ENCODE measurements at places on chromosomes 12 and 14.

DNA sequence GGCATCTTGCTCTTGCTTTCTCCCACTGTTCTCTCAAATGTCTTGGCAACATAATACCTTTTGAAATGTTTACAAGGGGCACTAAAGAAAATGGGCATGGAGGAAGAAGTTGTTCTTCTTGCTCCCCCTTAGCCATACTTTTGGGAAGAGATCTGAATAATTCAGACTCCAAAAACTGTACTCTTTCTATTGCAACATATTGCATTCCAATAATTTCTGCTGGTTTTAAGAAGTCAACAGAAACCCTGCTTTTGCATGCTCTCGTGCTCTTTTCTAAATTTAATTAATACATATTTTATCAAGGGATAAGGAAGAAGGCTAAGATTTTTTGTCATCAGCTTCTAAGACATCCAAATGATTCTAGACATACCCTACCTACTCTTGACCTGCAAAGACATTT lies 409.9 kb upstream of the SOX5 start:
- DNase-seq, result no peak

GRCh38 chr14:74610866-74611649 lies 979 bp downstream of the LTBP2 start:
- no peak for DNase-seq

GRCh38 chr12:8709124-8709830 lies 11.5 kb downstream of the RIMKLB start:
- no peak for DNase-seq

GRCh38 chr14:77424862-77425261 lies 1.5 kb upstream of the NOXRED1 start:
- DNase-seq, result no peak

GRCh38 chr12:72521326-72521725 lies 249.2 kb downstream of the TRHDE start:
- no peak for DNase-seq

DNA sequence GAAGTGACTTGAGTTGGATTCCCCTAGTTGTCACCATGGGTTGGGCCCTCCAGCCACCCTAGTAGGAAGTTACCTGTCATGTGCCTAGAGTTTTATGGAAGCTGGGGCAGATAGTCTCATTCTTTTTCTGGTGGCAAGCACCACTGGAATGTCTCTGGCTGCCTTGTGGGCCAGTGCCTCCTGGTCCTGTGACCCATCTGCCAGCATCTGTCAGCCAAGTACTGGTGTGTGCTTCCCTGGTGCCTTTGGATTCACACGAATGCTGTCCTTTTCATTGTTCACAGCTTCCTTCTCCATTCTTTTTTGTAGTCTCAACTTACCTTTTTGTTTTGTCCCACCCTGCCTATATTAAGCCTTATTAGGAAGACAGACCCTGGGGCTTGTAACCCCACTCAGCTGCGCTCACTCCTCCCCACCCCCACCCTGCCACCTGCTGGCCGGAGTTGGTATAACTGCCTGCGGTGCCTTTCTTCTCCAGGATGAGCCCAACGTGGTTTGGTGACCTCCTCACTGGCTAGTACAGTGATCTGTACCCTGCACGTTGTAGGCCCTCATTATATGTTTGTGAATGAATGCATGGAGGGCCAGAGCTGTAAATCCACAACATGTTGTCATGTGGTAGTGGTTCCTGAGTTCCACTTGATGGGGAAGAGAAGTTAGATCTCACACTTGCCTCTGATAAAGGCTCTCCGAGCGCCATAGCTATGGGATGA lies 125.7 kb downstream of the TSPAN9 start:
- peak; percentile 82 for DNase-seq

- no peak for DNase-seq
Measured at GRCh38 chr14:85142982-85143381, 387.0 kb upstream of the FLRT2 start.

DNA sequence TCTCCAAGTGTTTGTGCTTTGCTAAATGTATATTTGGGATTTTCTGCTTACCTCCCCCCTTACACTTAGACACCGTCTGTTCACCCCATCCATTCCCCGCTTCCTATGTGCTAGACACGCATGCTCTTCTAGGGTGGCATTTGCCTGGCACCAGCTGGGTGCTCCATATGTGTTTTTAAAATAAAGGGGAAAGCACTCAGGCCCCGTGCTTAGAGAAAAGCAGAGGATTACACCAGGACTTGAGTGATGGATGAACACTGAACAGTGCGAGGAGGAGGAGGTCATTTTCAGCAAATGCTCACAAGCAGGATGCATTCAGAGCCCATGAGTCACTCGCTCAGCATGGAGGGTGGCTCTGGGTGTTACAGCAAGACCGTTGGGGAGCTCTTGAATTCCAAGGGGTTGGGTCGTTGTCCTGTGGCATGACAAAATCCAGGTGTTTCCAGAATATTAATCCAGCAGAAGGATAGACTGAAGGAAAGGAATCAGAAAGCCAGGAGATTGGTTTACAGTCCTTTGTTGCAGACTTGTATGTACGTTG lies 2.9 kb upstream of the BDKRB1 start:
- DNase-seq, result no peak

DNA sequence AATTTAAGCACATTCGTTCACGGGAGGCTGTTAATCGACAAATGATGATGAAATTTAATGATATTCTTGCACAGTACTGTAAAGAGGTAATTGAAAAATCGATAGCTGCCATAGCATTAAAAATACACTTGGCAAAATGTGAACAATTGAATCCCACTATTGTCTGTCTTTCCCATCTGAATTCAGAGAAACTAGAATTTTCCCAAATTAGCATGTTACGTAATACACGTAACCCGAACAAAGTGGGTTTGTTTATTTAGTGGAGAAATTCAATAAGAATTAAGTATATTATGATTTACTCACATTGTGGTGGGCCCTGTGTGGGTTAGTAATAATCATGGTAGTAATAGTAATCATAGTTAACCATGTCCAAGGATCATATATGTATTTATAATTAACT lies 31.9 kb downstream of the DNAH10 start:
- DNase-seq, result no peak

Data from activated CD4-positive, alpha-beta T cell treated with anti-CD3 and anti-CD28 coated beads for 36 hours (primary cell).